ENCODE measurements at places on chromosomes 16 and 17.

DNA sequence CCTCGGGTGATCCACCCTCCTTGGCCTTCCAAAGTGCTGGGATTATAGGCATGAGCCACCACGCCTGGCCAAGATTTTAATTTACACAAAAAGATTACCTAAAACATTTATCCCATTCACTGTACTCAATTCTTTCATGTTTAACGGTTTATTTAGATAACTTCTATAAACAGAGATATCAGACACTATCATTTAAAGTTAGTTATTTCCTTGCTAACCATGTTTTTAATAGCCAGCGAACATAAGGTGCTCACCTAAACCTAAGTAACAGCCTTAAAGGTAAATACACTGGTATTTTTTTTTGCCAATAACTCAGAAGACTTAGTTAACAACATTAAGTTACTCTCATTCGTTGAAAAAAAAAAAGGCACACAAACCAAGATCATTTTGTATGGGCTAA lies 82.0 kb upstream of the C17orf78 start:
- DNase-seq: no peak

DNA sequence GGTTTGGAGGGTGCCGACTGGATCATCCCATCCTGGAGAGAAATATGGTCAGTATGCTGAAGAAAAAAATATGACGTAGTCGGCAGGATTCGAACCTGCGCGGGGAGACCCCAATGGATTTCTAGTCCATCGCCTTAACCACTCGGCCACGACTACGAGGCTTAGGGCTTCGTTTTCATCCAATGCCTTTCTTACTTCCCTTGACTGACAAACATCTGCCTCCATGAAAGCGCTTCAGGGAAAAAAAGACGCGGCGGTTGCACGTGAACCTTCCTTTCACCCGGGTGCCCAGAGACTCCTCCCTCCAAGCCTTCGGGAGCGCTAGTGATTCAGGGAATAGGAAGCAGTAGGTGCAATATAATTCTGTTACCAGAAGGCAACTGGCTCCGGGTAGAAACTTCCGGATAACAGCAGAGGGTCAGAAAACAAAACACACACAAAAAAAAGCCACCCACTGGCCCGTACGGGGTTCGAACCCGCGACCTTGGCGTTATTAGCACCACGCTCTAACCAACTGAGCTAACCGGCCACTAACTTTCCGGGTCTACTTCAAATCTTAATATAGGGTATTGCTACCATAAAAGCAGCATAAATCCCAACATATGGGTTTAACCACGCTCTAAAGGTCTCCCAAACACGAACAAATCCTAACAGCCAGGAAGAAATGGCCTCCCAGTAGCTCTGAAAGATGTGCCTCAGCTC lies 16.3 kb upstream of the AURKB start:
- no peak for DNase-seq

DNA sequence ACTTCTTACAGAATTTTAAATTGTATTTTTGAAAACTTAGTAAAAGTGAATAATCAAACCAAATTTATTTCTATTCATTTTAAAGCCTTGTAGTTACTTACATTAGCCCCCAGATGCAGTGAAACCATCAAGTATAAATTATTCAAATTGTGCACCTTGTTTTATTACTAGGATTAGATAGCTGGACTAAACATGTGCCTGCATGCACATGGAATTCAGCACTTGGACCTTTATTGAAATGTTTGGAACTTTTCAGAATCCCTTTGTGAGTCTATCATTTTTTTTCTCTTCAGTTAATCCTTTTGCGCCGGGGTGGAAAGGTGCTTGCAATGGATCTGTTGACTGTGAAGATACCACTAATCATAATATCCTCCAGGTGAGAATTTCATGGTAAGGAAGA lies 4.7 kb downstream of the ZPBP2 start:
- no peak for DNase-seq

- no peak for DNase-seq
These were observed 99.0 kb downstream of the OMG start for GRCh38 chr17:31198026-31198425.

DNA sequence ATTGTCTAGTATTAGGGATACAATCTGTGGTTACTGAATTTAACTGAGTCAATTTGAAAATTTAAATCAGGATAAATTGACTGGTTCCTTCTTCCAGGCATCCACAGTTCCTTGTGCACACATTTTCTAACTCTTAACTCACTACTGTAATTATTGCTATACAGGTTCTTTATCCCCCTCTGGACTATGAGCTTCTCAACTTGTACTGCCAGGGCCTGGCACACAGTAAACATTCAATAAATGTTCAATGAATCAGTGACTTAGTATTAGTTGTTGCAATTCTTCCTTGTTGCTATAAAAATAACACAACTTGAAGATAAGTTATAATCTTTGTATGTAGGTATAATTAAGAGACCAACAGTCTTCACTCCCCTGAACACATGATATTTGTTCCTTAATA lies 67.9 kb downstream of the SSH2 start:
- DNase-seq: no peak

DNA sequence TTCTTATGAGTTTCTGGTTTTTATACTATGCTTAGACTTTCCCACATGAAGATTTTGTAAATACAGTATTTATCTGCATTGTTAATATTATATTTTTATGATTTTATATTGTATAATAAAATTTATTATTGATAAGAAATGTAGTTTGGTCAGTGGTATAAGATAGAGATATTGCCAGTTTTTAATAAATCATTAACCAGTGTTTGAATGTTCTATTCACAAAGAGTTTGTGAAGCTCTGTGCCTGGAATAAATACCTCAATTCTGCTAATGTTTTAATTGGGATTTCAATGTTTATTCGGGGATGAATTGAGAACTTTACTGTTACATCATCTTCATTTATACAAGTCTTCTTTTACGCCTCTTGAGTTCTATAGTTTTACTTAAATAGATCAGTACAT lies 16.9 kb downstream of the COX10 start:
- DNase-seq: no peak

- no peak for DNase-seq
These were observed 211.7 kb downstream of the FTO start for GRCh38 chr16:53915452-53916160.

- DNase-seq: no peak
These were observed 11.5 kb downstream of the DEXI start for GRCh38 chr16:10930755-10931093.

GRCh38 chr16:88624977-88625576 lies 13.3 kb upstream of the IL17C start:
- no peak for DNase-seq

DNA sequence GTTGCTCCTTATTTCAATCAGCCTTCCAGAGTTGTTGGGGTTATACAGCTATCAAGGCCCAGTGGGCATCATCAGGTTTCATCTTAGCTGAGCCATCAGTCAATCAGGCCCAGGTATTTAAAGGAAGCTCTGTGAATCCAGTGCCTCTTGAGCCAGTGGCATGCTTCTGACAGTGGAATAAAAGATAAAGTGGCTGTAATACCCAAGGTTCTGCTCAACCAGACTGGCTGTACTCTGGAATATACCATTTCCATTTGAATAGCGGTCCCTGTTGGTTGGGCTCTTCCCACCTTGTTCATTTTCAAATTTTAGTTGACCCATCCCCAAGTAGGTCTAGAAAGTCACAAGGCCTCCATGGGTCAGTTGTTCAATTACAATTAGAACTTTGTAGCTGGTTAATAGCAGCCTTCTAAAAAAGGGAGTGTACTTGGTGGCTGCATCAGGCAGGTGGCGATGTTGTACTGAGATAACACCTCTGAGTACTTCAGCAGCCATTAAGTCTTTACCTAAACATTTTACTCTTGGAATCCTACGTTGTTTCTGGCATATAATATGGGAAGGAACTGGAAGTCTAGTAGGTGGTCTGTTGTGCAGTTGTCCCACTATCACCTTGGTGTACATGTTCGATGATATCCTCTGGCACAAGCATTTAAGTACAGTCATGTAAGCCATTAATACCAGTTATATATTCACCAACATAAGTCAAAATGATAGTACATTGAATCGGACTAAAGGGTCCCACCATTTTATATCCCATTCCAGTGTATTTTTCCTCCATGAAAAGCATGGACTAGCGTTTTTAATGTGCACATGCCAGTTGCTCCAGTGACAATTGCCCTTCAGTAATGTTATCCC lies 294.1 kb downstream of the BCAS3 start:
- DNase-seq: peak; percentile 29

GRCh38 chr16:72425571-72426341 lies 253.8 kb upstream of the PMFBP1 start:
- DNase-seq: no peak

DNA sequence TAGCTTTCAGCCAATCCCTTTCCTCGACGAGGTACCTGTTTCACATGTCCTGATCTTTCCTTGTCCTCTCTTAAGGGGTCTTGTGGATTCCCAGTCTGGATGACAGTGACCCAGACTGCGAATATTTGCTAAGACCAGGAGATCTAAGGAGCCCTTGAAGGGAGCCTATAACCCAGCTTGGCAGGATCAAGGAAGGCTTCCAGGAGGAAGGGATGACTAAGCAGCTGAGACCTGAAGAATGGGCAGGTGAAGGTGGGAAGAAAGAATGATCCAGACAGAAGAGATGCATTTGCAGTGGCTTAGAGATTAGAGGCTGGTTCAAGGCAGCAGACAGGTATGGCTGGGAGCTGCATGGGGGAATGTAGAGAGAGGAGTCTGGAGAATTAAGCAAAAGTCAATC lies 1.9 kb upstream of the PDK2 start:
- no peak for DNase-seq

GRCh38 chr16:4649744-4650442 lies 25.3 kb downstream of the MGRN1 start:
- no peak for DNase-seq

DNA sequence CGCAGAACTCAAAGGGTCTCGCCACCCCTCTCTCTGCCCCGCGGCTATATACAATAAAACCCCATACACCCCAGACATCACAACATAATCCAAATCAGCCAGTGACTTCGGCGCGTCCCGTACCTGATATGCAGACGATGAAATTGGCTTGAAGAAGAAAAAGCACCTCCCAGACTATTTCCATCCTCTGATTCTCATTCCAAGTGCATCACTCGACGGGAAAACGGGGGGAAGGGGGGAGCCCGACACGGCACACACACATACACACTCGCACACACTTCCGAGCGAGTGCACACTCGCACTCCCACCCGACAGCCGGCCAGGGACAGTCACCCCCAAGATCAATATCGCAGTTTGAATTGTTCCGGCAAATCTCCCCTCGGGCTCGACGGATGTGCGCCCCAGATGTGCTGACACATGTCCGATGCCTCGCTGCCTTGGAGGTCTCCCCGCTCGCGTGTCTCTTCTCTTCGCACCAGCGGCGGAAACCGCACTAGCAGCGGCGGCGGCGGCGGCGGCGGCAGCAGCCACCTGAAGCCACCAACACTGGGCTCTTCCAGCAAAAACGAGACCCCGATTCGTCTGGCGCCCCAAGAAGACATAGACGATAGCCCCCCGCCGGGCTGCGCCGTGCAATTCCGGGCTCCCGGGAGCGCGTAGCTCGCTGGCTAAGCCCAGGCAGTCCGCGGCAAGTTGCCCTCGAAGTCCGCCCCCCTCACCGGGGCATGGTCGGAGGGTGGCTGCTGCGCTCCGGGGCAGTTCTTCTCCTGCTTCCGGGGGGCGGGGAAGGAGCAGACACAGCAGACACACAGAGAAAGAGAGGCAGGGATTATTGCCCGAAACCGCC lies 688 bp downstream of the CA10 start:
- DNase-seq: no peak

DNA sequence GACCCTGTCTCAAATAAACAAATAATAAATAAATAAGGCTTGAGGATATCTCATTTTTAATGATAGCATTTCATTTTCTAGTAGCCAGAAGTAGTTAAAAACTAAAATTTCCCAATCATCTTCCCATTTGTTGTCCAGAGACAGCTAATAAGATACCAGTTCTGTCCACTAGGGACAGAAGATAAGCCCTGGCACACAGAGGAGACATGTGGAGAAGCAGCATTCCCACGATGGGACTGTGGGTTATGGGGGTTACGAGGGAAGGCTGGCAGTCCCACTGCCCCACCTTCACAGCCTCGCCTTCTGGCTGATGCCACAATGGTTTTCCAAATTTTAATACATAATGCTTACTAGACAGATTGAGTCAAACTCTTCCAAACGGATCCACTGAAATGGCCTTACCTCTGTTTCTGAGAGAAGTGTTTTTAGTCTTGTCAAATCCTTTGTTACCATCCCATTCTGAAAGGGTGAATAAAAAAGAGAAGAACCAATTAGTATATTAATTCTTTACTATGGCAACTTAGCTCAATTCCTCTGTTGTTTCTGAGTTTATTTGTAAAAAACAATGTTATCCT lies 44.2 kb downstream of the HELZ start:
- DNase-seq: no peak

GRCh38 chr17:78761789-78762406 lies 20.2 kb downstream of the CYTH1 start:
- DNase-seq: no peak

GRCh38 chr17:57372156-57372555 lies 115.8 kb downstream of the MSI2 start:
- DNase-seq: no peak

GRCh38 chr17:70407506-70407905 lies 238.2 kb downstream of the KCNJ2 start:
- DNase-seq: no peak

DNA sequence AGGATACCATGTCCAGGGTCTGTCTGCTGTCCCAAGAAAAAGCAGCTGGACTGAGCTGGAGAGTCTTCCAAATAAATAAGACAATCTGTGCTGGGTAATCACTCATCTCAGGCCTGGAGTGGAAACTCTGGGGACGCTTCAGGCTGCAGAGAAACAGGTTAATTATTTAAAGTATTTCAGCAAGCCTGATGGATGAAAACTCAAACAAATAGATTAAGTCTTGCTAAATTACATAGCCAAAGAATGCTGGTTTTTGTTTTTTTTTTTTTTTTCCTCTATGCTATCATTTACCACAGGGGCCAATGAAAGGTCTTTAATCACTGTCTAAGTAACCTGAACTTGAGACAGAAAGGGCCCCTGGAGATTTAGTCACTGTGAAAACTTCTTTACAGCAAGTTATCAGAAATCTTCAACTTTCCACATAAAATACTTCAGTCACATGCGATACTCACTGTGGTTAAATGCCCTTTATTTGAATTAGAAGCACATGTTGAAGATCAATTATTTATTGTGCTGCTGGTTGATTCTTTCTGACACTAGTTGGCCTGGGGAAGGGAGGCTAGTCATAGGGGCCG lies 31.0 kb upstream of the KCNJ2 start:
- no peak for DNase-seq

- DNase-seq: no peak
These were observed 11.1 kb downstream of the TSPOAP1 start for GRCh38 chr17:58317421-58318064.

GRCh38 chr17:12665263-12666210 lies at the start of gene MYOCD:
MYOCD (plus strand) TSS chr17:12665890; CDS start chr17:12666189, 299 bp downstream.
- DNase-seq: peak; percentile 73

- no peak for DNase-seq
These were observed 483.0 kb downstream of the SLC39A11 start for GRCh38 chr17:72609501-72609900.

DNA sequence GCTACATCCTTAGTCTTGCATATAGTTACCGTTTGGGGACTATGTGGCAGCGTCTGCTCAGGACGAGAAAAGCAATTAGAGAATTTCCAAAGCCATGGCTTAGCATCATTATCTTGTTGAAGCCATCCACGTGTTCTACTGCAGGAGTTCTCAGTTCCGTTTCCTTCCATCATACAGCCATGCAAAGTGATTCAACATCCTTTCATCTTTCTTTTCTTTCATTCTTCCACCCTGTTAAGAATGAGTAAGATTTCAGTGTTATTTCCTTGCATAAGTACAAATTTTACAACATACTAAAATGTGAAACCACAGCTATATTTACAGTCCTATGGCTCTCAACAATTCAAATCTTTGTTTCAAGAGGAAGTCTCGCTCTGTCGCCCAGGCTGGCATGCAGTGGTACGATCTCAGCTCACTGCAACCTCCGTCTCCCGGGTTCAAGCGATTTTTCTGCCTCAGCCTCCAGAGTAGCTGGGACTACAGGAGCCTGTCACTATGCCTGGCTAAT lies 3.8 kb downstream of the MARF1 start:
- no peak for DNase-seq
